ENCODE measurements at places on chromosomes 12 and 14.

GRCh38 chr12:96107236-96107635 is 71.8 kb upstream of the LTA4H start:
- no peak for DNase-seq

- no peak for DNase-seq
These were observed 25.2 kb downstream of the SPRING1 start for GRCh38 chr12:116712458-116713303.

DNA sequence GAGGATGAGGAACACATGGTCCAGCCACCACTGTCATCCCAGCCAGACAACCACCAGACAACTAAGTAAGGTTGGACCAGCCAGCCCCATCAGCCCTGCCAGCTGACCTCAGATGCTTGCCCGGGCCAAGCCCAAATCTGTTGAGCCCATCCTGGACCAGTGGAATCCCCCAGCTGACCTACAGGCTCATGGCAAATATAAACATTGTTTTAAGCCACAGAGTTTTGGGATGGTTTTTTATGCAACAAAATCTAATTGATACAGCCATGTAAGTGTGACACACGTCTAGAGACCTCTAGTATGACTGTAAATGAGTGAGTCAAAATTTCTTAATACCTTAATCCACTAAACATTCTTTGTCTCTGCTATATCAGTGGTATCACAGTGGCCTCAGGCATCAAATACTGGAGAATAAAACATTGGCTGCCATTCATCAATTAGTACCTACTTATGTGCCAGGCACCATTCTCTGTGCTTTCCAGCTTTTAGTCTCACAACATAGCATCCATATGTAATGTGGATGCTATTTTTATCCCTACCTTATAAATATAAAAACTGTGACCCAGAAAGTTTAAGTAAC is 24.2 kb upstream of the NT5DC3 start:
- no peak for DNase-seq

DNA sequence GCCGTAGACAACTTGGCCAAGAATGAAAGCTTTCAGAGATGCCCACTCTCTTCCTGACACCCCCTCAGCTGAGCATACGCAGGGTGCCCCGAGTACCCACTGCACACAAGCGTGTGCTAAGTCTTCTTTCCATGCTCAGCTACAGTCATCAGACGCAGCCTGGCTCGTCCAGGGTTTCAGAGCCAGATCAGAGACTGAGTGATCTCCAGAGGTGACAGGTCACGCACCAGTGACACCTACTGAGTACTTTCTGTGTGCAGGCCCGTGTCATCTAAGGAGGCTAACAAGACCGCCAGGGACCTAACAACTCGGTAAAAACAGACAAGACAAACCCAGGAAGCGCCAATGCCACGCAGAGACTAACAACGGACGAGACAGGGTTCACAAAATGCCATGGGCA is 25.1 kb downstream of the STX2 start:
- no peak for DNase-seq

DNA sequence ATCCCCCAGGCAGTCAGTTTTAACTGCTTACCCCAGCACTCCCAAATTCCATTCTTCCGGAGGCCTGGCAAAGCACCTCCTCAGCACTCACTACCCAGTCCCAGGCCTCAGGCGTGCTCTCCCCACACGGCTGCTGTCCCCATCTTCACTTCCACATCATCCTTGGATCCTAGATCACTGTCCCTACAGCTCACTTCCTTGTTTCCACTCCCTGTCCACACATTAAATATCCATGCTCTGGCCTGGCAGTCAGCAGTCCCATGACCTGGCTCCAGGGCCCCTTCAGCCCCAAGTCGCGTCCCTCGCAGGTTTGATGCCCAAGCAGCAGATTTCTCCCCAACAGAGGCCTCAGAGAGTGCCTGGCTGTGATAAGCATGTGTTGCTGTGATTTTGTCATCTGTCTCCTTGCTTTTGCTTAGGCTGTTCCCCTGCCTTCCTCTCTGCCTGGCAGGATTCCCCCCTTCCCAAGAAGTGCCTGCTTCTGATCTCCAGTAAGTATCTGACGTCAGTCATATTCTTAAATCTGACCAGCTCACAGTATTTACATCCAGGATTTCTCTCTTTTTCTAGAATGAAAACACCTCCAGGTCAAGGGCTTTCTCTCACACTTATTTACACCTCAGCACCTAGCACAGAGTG is 241.7 kb downstream of the ZFP36L1 start:
- DNase-seq, result no peak

DNA sequence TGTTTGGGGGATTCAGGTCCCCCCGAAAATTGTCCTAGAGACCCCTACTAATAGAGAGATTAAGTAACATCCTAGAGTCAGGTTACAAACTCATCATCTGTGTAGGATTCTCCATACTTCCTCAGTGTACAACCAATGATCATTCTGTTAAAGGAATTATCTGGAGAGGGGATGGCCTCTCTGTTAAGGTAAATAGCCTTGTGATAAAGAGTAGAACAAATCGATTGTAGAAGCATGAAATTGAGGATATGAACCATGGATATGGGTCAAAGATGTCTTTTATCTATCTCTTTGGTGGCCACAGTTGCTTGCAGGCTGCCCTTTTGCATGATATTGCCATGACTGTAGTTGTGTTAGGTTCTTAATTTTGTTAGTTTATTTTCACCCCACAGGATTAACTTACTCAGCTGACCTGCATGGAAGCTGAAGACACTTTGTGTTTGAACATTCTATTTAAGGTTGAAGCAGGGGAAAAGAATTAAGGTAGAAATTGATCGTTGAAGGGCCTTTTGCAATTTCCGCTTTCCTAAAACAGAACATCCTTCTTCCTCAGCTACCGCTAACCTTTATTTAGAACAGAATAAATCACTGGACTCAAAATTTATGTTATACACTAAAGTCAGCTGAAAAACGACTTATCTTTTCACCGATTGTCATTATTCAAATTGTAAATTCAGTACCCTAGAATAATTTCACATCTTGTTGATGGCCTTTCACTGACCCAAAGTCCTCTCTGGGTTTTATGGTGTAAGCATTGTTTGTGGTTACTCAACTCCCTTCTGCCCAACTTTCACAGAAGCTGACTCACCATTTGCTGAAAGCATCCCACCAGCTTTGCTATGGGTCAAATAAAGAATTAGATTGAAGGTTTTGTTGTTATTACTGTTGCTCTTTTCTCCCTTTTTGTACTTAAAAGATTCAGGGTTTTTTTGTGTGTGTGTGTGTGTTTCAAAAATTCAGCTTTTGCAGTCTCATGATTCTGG is 52.3 kb downstream of the IRAK3 start:
- DNase-seq, result no peak

DNA sequence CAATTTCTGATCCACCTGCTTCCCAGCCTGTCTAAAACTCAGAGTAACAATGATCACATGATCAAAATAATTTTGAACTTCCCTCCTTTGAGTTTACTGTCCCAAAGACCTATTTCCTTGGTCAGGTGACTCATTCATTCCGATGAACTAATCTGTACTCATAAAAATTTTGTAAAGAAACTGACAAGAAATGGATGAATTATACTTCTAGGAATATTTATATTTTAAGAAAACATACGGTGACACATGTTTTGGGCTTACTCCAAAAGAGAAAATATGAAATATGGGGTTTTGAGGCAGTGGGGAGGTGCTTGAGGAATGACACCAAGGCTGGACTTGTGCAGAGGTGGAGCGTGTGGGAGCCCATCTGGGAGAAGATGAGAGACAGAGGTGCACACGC is 42.0 kb downstream of the GUCY2C start:
- DNase-seq, result no peak
